Stimulated activated CD4-positive, alpha-beta T cell treated with anti-CD3 and anti-CD28 coated beads, Interleukin-4, amount 100 ng/mL, for 24 hours (primary cell): ENCODE measurements at places on chromosomes 5 and 9.

- no peak for DNase-seq
Measured at GRCh38 chr5:144035046-144035740, 135.3 kb downstream of the YIPF5 start.

DNA sequence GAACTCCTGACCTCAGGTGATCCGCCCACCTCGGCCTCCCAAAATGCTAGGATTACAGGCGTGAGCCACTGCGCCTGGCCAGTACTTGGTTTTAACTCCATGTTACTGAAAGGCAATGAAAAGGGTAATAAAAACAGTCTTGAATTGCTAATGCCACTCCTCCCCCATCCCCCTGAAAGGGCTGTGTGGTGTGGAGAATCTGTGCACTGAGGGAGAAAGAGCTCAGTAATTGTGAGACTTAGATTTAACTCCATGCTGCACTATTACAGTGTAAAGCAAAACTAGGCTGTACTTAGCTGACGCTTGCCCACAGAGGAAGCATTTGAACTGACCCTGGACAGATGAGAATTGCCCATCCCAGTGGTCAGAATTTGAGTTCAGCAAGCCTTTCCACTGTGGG lies 1662.4 kb upstream of the ACO1 start:
- DNase-seq = no peak

- no peak for DNase-seq
Measured at GRCh38 chr5:144247131-144247530, 76.5 kb downstream of the KCTD16 start.

GRCh38 chr5:138725818-138726416 lies 27.3 kb upstream of the CTNNA1 start:
- no peak for DNase-seq

DNA sequence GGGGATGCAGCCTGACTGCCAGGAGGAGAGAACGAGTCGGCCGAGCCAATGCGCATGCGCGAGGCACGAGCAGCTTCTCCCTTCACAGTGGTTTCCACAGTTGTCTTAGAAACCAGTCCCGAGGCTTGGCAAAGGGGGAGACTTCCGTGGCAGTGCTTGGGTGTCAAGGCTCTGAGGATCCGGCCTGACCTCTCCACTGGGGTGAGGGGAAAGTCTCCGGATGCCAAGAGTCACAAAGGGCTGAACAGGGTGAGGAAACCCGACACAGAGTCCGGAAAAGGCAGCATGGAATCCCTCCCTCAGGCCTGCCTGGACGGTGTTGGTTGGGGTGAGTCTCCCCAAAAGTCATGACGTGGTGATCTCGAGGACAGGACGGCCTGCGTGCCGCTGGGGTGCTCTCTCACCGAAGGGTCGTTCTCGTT lies 475.5 kb downstream of the SPATA31A7 start:
- no peak for DNase-seq

DNA sequence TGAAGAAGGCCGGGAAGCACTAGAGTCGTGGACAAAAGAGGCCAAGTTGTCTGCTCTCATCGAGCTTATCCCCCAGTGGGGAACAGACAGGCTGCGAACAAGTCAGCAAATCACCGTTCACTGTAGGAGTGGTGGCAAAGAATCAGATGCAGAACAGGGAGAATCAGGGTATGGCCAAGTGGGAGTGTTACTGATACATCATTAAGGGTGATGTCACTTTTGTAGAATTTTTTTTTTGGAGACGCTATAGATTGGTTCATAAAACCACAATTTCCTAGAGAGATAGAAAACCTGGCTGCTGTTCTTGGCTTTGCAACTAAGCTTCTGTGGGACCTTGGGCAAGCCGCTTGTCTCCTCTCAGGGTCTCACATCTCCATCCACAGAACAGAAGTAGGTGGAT lies 21.3 kb downstream of the SPRY4 start:
- DNase-seq = no peak

GRCh38 chr9:17013891-17014290 lies 120.9 kb upstream of the CNTLN start:
- no peak for DNase-seq

DNA sequence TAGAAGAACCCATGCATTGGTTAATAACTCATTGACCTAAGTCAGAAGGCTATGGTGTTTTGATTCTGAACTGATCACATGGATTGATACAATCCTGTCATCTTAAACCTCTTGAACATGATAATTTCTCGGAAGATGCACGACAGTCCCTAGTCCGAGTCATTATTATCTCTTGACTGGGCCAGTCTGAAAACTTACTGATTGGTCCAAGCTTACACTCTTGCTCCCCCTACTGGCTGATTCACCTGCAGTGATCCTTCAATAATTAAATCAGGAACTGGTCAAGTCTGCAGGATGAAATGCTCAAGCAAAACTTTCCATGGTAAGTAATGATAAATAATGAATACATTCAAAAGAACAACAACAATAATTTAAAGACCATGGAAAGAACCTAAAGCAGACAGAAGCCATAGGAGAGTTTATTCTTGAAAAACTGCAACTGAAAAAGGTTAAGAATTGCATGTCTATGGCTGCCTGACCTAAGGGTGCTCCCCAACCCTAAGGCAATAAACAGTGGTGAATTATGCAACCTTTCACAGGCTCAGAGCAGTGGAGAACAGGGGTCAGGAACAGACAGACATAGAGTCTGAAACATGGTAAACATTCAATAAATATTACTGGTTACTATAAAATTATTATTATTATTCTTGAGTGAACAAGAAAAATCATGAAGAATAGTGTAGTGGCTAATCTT lies 79.3 kb downstream of the BRINP1 start:
- peak; percentile 3 for DNase-seq

DNA sequence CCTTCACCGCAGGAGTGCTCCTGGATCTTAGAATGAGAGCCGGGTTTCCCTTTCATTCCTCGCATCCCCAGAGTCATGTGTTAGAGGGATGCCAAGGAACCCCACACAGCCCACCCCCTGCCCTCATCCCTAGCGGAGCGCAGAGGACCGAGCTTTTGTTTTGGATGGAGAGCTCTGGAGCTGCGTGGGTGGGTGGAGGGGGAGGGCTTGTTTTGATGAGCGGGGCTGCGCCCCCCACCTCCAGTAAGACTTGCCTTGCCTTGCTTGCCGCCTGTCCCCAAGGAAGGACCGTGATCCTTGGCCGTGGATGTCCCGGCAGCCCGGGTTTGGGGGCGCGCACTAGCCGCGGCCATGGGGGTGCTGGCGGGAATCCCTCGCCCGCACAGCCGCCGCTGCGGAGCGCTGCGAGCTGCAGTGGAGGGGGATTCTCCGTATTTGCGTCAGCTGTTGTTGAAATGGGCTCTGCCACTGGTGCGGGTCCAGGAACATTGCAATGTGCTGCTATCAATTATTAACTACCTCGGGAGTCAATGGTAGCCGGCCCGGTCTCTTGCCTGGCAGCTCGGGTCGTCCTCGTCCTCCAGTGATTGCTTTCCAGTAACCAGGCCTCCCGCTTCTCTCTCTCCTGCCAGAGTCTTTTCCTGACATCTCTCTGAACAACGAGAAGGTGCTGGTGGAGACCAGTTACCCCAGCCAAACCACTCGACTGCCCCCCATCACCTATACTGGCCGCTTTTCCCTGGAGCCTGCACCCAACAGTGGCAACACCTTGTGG lies 1.0 kb downstream of the EGR1 start:
- peak; percentile 32 for DNase-seq

DNA sequence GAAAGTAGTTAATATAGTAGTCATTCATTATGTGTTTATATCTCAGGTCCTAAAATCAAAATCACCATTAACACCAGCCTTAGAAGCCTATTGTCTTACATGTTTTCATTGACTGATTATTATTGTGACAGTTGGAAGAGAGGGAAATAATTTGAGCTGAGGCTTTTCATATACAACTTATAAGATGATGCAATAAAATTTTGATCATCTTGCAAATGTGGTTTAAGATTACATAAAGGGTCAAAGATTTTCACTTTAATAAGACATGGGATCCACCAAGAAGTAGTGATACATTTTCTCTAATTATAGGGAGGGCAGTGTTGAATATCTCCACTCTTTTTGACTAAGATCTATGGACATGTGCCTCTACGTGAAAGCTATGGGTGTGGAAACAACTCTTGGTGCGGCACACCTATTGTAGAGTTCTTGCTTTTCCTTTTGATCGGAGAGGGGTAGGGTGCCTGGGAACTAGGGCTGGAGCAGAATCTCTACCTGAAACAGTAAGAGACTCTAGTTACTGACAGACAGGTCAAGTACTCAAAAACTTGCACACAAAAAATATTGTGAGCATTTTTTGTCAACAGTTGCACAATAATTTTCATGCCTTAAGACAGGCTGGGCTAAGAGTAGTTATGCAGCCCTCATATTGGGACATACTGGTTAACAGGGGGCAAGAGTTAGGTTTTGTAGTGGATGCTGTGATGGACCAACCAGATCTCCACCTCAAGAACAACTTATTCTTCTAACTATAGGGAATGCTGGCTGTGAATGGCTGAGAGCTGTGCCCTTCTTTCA lies 139.3 kb upstream of the FST start:
- DNase-seq = no peak

DNA sequence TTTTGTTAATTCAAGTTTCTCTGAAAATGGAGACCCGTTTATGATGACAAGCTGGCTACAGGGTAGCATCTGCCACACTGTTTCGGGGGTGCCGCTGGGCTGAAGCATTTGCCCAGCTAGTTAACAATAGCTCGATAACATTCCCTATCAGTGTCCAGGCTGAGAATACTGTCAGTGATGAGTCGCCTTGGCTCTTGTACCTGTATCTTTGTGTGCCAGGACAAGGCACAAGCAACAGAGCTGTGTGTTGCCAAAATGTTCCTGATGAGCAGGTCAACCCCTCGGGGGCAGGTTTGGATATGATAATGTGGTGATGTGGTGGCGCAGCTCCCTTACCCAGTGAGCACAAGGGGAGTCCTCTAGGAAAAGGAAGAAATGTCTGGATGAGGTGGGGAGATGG lies 7.0 kb downstream of the TGFBI start:
- DNase-seq = no peak

DNA sequence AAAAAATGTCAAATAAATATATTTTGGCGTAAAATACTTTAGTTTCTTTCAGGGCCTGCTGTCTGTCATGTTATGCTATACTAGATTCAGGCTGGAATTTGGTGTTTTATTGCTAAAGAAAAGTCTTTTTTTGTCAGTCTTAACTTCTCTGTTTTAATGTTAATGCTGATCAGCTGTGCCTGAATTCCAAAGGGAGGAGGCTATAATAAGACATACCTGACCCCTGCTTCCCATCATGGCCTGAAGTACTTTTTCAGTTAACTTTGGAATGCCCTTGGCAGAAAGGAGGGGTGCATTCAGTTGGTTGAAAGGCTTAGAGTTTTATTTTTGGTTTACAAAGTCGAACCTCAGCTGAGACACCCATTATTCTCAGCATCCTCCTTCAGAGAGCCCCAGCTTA lies 58.1 kb upstream of the PANK3 start:
- no peak for DNase-seq

GRCh38 chr9:112864403-112864802 lies 26.3 kb downstream of the SLC46A2 start:
- no peak for DNase-seq
